Occipital lobe (tissue), 3 donors: ENCODE measurements at places on chromosomes 2 and 18. TPM values are rescaled to one million over a fixed set of nuclear protein-coding genes. Genes with fewer than 3 reads are reported as not detected.

GRCh38 chr2:3913166-3913565 is 209.8 kb downstream of the DCDC2C start:
- no peak for DNase-seq

DIPK1C gene
- 12.3 TPM for total RNA-seq

DNA sequence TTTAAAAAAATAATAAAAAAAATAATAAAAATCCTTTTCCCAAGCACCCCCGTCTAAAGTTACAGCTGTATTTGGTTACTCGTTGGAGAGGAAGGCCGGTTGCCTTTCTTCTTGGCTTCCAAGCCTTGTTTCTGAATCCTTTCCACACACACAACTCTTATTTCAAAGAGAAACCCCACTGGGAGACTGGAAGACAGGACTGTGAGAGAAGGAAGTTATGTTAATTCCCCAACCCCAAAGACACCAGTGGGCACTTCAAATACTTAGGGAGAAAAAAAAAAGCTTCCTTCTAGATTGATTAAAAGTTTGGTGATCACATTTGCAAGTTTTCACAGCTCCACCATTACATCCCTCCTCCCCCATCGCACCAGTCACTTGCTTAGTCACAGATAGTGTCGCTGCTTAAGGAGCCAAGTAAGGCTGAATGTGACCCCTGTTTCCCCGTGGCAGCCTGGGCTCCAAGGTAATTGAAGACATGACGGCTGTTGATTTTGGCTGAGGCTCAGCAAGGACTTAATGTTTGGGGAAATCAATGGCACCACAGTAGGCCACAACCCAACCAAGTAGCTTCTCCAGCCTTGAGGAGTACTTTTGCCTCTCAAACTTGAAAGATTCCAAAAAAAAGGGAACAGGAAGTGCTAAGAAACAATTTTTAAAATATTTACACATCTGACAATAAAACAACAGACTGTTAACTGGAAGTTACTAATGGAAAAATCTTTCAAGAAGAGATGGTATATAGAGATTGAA is 40.8 kb upstream of the FRZB start:
- no peak for DNase-seq

- DNase-seq = no peak
Measured at GRCh38 chr18:38369772-38370690, 804.4 kb upstream of the CELF4 start.

MTHFD2 gene
- total RNA-seq = 37.0 TPM
